ENCODE measurements at places on chromosomes 4 and X.

DNA sequence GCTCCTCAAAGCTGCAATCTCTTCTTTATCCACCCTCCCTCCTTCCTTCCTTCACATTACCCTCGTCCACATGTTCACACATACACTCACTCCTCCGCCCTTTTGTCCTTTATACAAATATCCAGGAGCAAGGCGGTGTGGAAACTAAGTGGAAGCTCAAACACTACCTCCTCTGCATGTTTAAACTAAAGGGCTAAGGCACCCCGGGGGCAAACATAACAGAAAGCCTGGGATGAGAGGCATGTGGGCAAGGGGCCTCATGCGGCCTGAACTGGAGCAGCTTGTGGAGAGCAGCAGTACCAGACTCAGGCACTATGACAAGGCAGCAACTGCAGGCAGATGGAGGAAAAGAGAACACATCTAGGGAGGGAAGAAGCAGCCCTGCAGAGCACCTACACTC, 9.5 kb downstream of the MAB21L2 start:
- no peak for DNase-seq

- no peak for DNase-seq
Measured at GRCh38 chr4:87416965-87417364, 5.4 kb upstream of the NUDT9 start.

GRCh38 chr4:4506961-4507360, 34.9 kb downstream of the STX18 start:
- DNase-seq: no peak

DNA sequence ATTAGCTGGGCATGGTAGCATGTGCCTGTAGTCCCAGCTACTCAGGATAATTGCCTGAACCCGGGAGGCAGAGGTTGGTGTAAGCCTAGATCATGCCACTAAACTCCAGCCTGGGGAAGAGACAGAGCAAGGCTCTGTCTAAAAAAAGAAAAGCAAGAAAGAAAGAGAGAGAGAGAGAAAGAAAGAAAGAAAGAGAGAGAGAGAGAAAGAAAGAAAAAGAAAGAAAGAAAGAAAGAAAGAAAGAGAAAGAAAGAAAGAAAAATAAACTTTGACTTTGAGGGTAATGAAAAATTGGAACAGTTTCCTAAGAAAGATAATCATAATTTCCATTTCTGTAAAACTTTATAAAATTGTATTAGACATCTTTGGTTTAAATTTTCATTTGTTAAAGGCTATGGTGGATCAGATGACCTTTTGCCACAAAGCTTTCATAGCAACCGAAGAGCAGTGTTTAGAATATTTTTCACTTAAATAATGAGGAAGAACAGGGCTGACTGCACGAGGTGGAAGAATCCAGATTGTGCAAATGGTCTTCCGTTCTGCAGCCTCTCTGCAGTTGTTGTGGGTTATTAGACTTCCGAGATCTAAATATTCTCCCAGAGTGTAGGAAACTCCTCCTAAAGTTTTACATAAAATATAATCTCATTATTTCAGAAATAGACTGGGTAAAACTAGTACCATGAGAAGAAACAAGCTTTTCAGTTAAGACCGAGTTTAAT, 55.9 kb downstream of the RBM47 start:
- DNase-seq: no peak

- DNase-seq: no peak
Measured at GRCh38 chrX:69543572-69543971, 39.4 kb downstream of the NALF2 start.

Measured in activated gamma-delta T cell treated with Interleukin-2 at 50 U/mL for 16 hours (primary cell).